ENCODE measurements at places on chromosomes 13 and 19.

- DNase-seq, result no peak
These were observed 51.4 kb downstream of the EFNB2 start for GRCh38 chr13:106484084-106484483.

DNA sequence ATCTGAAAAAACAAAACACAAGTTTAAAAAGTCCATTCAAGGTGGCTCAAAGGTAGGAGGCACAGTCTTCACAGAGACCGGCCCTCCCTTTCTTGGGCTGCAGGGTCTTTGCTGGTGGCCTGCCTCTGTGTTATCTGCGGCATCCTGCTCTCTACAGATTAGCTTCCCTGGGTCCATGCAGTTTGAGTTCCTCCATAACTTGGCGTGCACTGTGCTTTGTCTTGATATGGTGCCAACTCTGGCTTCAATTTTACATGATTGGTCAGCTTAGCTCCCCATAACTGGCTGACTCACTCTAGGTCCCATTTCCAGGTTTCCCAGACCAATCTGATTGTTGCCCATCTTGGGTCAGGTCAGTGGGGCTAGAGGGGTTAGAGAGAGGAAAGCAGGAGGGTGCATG lies 41.8 kb downstream of the TPT1 start:
- peak; percentile 47 for DNase-seq

DNA sequence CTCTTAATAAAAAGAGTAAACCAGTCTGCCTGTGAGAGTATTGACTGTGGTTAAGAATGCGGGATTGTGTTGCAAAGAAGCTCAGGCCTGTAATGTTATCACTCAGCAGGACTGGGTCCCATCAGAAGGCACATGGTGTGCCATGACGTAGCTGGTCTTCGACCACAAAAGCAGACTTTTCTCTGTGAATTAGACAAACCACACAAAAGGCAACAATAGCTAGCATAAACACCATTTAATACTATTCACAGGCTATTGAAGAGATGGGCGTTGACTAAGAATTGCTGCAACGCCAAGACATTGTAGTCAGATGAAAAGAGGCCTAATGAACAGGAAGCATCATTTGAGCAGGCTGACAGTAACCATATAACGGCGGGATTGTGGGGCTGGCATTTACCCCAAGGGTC lies 235.6 kb upstream of the SOX21 start:
- no peak for DNase-seq

- no peak for DNase-seq
These were observed 200.2 kb downstream of the DCLK1 start for GRCh38 chr13:35930665-35931631.

DNA sequence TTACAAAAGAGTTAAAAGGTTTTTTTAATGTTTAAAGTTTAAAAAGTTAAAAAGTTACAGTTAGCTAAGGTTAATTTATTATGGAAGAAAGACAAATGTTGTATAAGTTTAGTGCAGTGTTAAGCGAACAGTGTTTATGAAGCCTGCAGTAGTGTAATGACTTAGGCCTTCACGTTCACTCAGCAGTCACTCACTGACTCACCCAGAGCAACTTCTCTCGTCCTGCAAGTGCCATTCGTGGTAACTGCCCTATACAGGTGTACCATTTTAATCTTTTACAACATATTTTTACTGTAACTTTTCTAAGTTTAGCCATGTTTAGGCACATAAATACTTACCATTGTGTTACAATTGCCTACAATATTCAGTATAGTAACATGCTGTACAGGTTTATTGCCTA lies 398.2 kb upstream of the NBEA start:
- no peak for DNase-seq

GRCh38 chr13:30493658-30494381 lies 28.1 kb upstream of the HMGB1 start:
- no peak for DNase-seq

GRCh38 chr19:16374436-16374835 lies 49.8 kb downstream of the KLF2 start:
- no peak for DNase-seq

DNA sequence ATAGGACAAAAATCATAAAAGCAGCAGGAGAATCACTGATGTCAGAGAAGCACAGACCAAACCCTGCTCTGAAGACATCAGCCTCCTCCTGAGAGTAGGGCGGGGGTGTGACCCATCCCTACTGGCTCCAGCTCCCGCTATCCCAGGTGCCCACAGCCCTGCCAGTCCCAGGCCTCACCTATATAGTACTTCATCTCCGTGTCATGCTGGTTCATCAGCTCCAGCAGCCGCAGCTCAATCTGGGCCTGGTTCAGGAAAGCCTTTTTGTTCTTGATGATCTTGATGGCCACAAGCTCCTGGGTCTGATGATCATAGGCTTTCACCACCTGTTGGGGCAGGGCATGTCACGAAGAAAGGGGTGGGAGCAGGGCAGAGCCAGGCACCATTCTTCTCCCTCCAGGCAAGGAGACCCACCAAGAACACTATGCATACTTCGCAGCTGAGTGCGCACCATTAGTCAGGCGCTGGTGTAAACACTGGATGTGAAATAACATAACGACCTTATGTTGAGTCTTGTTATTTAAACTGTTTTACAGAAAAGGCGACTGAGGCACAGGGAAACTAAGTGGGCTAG lies 4.2 kb downstream of the DYRK1B start:
- DNase-seq, result no peak

DNA sequence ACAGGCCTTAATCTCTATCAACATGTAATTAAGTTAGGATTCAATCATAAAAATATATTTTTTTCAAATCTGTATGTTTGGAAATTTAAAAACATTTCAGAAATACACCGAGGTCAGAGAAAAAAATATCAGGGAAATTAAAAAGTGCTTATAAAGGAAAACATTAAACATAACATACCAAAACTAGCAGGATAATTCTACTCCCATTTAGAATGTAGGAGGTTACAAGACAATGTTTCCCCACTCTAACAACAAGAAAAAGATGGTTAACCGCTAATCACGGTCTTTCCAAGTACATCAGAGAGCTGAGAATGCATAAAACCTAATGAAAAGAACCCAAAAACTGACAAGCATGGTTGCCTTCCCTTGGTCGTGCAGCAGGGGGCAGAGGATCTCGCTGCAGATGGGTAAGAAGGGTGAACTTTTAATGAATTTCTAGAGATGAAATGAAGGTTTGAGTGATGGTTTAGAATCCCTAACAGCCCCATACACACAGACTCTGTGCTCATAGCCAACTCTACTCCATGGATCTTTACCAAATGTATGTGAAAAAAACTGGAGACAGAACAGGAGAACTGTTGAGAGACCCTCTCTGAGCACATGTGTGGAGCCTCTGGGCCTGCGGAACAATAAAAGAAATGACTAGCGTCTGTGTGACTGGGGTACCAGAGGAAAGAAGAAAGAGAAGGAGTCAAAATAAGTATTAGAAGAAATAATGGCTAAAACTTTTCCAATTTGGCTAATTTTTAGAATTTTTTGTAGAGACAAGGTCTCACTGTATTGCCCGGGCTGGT lies 51.3 kb upstream of the LSM14A start:
- DNase-seq, result peak; percentile 79

GRCh38 chr19:47418692-47419029 lies 666 bp downstream of the MEIS3 start:
- no peak for DNase-seq

GRCh38 chr13:97240788-97241734 lies 18.9 kb downstream of the MBNL2 start:
- no peak for DNase-seq

DNA sequence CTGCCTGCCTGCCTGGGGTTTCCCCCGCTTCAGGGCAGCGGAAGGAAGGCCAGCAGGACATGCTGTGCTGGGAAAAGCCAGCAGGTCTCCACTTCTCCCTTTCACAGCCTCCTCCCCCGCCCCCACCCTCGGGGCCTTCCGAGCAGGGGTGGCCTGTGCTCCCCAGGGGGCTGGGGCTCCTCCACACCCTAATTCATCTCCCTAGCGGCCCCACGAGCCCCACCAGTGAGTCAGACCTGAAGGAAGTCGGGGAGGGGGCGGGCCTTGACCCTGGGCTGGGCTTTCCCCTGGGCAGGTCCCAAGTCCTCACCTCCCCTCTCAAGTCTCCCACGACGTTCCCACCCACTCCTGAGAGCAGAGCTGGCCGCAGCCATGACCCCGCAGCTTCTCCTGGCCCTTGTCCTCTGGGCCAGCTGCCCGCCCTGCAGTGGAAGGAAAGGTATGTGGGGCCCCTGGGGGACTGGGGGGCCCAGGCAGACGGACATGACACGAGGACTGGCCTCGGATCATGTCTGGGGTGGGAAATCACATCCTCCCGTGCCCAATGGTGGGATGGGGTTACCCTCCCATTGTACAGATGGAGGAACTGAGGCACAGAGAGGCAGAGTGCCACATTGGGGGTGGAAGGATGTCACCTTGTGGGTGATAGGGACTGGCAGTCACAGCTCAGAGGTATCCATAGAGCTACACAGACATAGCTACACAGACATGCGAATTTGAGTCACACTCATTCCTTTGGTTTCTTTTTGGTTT lies at the start of gene EBI3:
EBI3 (plus strand) TSS at position 345 of the 753 bp plus-strand sequence; CDS start at position 373, 28 bp downstream.
- peak; percentile 97 for DNase-seq

DNA sequence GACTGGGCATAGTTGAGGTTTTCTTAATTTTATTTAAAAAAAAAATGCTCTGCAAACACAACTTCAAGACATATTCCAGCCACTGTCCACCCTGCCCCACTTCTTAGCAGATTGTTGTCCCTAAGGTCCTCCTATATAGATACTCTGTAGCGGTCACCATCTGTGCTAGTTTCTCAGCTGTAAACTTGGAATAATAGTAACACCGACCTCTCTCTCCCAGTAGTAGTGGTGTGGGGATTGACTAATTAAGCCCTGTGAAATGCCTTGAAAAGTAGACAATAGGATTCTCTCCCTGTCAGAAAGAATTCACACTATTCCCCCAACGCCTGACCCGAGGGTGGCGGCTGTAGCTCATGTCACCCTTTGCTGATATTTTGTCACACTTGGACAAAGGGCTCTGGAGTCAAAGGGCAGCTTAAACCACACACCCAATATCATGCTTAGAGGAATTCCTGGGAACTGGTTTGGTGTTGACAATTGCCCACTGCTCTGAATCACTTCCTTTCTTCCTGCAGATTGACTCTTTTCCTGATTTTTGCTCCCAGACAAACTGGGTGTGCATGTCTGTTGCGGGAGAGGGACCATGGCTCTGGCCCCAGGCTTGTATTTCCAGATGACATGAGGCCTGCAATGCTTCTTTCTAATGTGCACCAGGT lies 9.2 kb upstream of the SERP2 start:
- DNase-seq, result no peak

DNA sequence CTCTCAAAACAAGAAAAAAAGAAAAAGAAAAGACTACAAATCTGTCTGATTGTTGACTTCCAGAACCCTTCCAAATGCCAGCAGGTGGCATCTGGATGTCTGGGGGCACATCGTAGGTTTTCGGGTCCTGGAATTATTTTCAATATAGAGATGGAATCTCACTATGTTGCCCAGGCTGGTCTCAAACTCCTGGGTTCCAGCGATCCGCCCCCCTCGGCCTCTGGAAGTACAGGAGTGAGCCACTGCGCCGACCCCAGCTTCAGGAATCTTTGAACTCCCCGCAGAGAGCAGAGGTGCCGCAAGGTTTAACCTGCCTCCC lies 567 bp upstream of the B3GNT3 start:
- no peak for DNase-seq

GRCh38 chr13:40812102-40812501 lies 22.7 kb downstream of the SLC25A15 start:
- DNase-seq, result no peak

DNA sequence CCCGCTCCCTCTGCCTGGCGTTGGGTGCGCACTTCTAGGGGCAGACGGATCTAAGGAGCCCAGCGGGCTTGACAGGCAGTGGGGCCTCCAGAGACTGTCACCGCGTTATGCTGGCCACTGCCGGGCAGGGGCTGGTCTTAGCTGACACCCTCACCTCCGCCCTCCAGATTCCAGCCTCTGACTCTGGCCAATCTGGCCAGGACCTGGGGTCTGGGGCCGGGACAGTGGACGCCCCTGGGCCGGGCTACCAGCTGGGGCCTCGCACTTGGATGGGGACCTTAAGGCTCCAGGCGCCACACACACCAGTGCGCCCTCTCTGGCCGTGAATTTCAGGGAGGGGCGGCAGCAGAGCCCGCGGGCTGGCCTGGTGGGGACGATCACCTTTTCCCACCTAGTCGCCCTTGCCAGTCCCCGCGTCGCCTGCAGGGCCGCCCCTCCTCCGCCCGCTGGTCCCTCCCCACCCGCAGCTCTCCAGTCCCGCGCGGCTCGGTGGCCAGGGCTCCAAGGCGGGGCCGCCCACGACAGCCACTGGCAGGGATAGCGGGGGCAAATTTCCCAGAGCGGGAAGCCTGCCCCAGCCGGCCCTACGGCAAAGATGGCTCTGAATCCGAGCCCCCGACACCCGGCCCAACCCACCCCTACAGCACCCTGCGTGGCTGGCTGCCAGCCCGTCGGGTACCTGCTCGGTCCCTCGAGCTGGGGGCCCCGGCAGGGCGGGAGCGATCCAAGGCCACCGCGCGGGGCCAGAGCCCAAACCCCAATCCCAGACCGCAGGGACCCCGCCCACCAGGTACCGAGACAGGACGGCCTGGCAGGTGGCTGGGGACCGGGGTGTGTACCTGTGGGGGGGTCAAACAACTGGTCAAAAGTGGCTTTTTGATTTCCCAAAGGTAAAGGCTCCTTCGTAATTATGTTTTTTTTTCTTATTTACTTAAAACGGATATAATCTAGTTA lies 6.1 kb upstream of the ZNF98 start:
- no peak for DNase-seq

DNA sequence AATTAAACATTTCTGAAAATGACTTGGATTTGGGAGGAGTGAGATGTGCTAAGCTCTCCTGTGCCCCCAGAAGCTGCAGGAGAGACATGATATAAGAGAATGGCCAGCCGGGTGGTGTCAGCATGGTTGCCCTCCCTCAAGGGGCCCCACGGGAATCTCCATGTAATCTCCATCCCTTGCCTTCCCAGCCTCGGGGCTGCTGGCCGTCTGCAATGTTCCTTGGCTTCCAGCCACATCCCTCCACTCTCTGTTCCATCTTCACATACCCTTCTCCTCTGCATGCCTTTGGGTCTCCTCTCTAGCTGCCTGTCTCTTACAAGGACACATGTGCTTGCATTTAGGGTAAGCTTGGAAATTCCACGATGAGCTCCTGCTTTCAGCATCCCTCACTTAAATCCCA lies 172.0 kb downstream of the TSHZ3 start:
- peak; percentile 10 for DNase-seq

DNA sequence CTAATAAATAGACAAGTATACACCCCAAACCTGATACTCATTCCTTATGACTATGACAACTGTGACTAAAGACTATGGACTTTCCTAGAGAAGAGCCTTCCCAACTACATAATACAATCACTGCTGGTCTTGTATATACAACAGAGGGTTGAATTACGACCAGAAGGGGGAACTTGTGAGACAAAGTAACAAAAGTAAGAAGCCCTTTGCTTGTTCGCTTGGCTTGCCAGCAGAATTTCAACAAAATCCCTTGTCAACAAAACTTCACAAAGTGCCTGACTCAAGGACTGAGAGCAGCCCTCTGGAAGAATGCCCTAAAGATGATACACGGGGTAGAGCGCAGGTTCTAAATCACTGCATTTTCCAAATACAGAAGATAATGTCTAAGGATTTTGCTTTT lies 99.4 kb downstream of the WASF3 start:
- DNase-seq, result peak; percentile 70

GRCh38 chr13:99265162-99265800 lies 7.1 kb upstream of the GPR18 start:
- DNase-seq, result no peak
